Stimulated activated CD8-positive, alpha-beta memory T cell treated with anti-CD3 and anti-CD28 coated beads, Interleukin-4, amount 100 ng/mL, for 24 hours (primary cell): ENCODE measurements at places on chromosomes 7 and 10.

GRCh38 chr10:90652519-90652918, 205.3 kb downstream of the HTR7 start:
- DNase-seq, result no peak

GRCh38 chr7:18638594-18639452, 143.3 kb downstream of the HDAC9 start:
- no peak for DNase-seq

- no peak for DNase-seq
Measured at GRCh38 chr10:36048236-36048635, 406.1 kb upstream of the FZD8 start.

- no peak for DNase-seq
Measured at GRCh38 chr7:106595922-106596321, 65.0 kb downstream of the CCDC71L start.

- DNase-seq, result no peak
Measured at GRCh38 chr10:101130984-101131961, at the start of gene TLX1. TLX1 (plus strand) TSS chr10:101131300; CDS start chr10:101131542, 242 bp downstream.

DNA sequence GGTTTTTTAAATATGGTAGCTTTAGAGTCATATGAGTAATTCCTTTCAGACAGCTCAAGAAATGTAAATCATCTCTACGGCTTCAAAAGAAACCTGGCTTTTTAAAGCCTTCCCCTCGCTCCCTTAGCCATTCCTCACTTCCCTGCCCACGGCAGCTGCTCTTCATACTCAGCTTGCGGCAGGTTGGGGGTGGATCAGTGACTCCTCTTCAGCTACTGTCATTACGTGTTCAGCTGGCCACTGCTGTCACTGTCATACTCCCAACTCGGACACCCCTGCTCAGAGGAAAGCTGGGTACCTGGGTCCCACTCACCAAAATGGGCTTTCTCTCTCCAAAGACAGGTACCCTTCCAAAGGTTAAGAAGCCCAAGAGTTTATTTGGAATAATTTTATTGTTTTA, 6.6 kb downstream of the YWHAG start:
- DNase-seq, result no peak

DNA sequence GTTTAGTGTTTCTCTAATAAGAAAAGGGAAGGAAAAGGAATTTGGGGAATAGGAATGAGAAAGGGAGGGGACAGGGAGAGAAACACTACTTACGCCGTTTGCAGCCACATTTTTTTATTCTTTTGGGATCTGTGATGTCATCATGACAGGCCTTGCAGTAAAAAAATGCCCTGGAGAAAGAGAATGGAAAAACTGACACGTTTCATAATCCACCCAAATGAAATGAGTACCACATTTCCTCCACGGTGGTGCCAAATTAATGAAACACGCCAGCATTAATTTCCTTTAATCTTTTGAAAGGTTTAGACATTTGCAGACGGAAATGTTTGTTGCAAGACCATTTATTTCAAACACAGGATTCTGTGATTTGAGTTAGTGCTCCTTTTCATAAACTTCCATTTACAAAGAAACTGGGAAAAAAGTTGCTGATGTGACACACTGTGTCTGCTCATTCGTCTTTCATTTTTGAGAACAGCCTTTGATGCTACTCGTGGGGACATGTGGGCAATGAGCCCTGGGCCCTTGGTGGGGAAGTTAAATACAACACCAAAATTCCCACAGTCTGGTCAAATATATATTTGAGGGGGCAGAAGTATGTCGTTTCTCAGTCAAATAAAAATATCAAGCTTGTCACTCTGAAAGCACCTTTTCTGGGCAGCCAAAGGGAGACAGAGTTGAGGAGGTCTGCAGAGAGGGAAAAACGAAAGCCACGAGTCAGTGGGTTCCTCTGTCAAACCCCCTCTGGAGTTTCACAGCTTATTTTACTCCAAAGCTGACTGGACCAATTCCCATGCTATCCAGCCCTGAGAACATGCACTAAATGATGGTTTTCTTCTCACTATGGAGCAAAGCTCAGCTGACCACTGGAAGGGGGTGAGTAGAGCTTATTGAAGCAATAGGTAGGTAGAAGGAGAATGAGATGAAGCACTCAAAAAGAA, 625.5 kb downstream of the KCNMA1 start:
- DNase-seq, result no peak
